WTC11 (cell line): ENCODE measurements at places on chromosomes 7 and 10.

- H3K27ac ChIP-seq: no peak overlapping the region
- H3K27me3 ChIP-seq: no peaks in the 10 kb centered on the region
- no peak for DNase-seq
- H3K4me1 ChIP-seq: no peaks in the 10 kb centered on the region
- H3K36me3 ChIP-seq: no peaks in the 10 kb centered on the region
These were observed 35.8 kb downstream of the JAKMIP3 start for GRCh38 chr10:132101529-132101928.

- no peaks in the 10 kb centered on the region for H3K27me3 ChIP-seq
- peak overlapping the region; percentile 75; the same call in 1 of the 2 replicates for H3K27ac ChIP-seq
- DNase-seq: no peak
- H3K36me3 ChIP-seq: peaks cover 34% of the 10 kb centered on the region
- H3K4me3 ChIP-seq: no peak overlapping the region
These were observed 17.4 kb downstream of the ESYT2 start for GRCh38 chr7:158811894-158812293.

GRCh38 chr7:155764438-155764793, 47.8 kb downstream of the SHH start:
- peak overlapping the region; percentile 33; the same call in 1 of the 2 replicates for H3K27ac ChIP-seq
- no peaks in the 10 kb centered on the region for H3K27me3 ChIP-seq
- no peak overlapping the region for H3K4me3 ChIP-seq
- H3K4me1 ChIP-seq: peaks cover 30% of the 10 kb centered on the region
- no peak for DNase-seq

DNA sequence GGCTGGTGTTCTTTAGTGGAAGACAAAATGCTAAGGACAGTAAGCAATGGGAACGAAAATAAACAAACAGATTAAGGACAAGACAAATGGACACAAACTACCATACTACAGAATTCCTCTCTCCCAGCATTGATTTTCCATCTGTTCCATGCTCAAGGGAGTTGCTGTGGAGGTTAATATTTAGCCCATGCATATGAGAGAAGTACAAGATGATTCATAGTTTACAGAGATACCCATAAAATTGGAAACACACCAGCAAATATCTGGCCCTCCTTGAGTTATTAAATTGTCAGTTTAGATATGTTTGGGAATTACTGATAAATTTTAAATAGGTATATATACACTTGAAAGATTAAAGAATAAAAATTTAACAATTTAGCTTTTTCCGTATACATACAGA, 69.8 kb downstream of the GLI3 start:
- DNase-seq: no peak
- no peak overlapping the region for H3K4me3 ChIP-seq
- peaks cover 2% of the 10 kb centered on the region; the same call in 1 of the 2 replicates for H3K36me3 ChIP-seq
- H3K27ac ChIP-seq: no peak overlapping the region
- H3K4me1 ChIP-seq: peaks cover 12% of the 10 kb centered on the region
- no peaks in the 10 kb centered on the region for H3K27me3 ChIP-seq

GRCh38 chr7:46844486-46844885, 737.4 kb downstream of the TNS3 start:
- no peak for DNase-seq
- H3K36me3 ChIP-seq: no peaks in the 10 kb centered on the region
- no peak overlapping the region for H3K4me3 ChIP-seq
- H3K4me1 ChIP-seq: no peaks in the 10 kb centered on the region
- no peak overlapping the region for H3K27ac ChIP-seq

DNA sequence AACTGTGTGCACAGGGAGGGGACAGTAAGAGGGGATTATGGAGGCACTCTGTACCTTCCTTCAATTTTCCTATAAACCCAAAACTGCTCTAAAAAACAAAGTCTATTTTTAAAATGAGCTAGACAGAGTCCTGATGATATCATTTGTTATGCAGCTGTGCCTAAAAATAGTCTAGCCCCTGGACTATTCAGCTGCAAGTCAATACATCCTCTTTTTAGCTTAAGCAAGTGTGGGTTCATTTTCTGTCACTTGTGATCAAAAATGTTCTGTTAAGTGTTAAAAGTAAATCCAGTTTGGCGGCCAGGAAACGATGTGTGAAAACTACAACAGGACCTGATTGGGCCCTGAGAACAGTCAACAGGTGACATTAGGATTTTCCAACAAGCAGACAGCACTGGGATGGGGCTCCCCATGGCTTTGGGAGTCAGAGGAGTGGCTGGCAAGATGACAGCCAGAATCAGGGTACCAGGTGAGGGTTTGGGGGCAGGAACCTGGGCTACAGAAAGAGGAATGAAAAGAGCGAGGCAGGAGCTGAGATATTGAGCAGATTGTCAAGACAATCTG, 33.9 kb downstream of the FAM107B start:
- H3K36me3 ChIP-seq: no peaks in the 10 kb centered on the region
- no peak overlapping the region for H3K4me3 ChIP-seq
- H3K27me3 ChIP-seq: no peaks in the 10 kb centered on the region; the same call in 1 of the 2 replicates

GRCh38 chr7:137656850-137657232, 189.9 kb downstream of the DGKI start:
- H3K4me3 ChIP-seq: no peak overlapping the region
- no peak for DNase-seq
- H3K36me3 ChIP-seq: no peaks in the 10 kb centered on the region
- no peaks in the 10 kb centered on the region for H3K27me3 ChIP-seq
- no peak overlapping the region for H3K27ac ChIP-seq

DNA sequence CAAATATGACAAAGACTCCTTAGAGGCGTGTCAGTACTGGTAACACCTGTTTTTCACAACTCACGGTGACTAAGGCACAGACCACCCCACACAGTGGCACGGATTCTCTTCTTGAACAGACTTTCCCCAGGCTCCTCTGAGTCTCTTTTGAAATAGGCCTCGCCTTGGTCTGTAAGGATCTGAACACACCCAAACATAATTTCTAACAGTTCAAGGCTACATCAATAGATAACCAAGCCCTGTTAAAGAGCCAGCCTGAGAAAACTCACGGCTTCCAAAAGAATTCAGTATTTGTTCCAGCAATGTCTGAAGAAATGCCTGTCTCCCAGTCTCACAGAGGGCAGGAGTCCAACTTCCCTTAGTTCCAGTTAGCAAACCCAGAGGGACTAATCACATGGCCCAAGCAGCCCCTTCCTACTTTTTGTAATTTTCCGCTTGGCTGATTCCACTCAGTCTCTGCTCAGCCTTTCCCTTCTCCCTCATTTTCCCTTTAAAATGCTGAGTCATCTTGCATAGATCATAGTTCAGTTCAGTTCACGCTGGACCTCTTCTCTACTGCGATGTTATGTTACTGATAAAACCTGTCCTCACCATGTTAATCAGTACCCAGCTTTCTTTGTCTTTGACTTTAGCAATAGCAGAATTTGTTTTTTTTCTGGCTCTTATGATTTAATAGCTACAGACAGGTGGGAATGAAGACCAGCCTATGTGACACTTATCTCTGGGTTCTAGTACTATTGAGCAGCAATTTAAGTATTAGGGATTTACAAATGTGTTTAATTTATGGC, 22.6 kb upstream of the AKR1C3 start:
- H3K27me3 ChIP-seq: peaks cover 8% of the 10 kb centered on the region
- H3K4me1 ChIP-seq: peaks cover 25% of the 10 kb centered on the region
- 0 out of 2 replicates have a peak overlapping the region, but pooled peaks have one; percentile 12 for H3K27ac ChIP-seq

- no peaks in the 10 kb centered on the region for H3K4me1 ChIP-seq
- peaks cover 2% of the 10 kb centered on the region; the same call in 1 of the 2 replicates for H3K27me3 ChIP-seq
- DNase-seq: no peak
- no peak overlapping the region for H3K4me3 ChIP-seq
These were observed 23.8 kb upstream of the TPST1 start for GRCh38 chr7:66181329-66181728.

- no peak overlapping the region for H3K4me3 ChIP-seq
- DNase-seq: no peak
- H3K4me1 ChIP-seq: peaks cover 52% of the 10 kb centered on the region
- no peaks in the 10 kb centered on the region for H3K27me3 ChIP-seq
These were observed 720 bp downstream of the SNCG start for GRCh38 chr10:86958901-86959736.

GRCh38 chr7:158375034-158375433, 212.6 kb downstream of the PTPRN2 start:
- H3K4me1 ChIP-seq: no peaks in the 10 kb centered on the region
- DNase-seq: no peak
- H3K27ac ChIP-seq: no peak overlapping the region

DNA sequence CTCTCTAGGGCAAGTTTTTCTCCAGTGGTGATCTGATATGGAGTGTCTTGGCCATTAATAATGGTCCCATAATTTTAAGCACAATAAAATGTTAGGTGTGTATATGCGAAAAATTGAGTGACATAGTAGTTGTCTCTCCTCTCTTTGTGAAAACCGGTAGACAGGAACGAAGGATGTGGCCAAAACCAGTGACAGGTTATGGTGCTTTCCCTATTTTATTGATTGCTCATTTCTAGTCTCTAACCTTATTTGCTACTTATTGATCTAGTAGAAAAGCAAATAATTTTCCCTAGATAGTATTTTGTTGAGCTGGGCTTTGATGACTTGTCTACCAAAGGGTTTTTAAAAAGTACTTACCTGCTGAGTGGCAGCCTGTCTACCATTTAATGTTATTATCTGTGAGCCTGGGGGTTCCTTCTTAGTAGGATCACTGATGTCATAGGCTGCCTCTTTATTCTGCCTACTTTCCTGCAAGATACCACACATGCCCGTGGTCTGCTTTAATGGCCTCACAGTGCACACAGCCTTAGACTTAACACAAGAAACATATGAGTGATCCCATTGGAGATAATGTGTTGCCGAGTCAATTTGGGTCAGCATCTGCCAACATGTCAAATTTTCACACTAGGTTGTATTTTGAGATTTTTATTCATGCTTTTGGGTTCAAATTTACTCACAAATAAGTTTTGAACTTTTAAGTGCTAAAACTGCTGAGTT, 100.0 kb downstream of the AUTS2 start:
- peaks cover 2% of the 10 kb centered on the region; the same call in 1 of the 2 replicates for H3K27me3 ChIP-seq
- H3K27ac ChIP-seq: no peak overlapping the region
- no peak overlapping the region for H3K4me3 ChIP-seq

- DNase-seq: no peak
- no peaks in the 10 kb centered on the region for H3K27me3 ChIP-seq
- H3K27ac ChIP-seq: no peak overlapping the region
- H3K4me3 ChIP-seq: no peak overlapping the region
- H3K36me3 ChIP-seq: no peaks in the 10 kb centered on the region
These were observed 396.4 kb downstream of the SDK1 start for GRCh38 chr7:3697472-3697871.

GRCh38 chr10:21069929-21070700, 173.0 kb upstream of the NEBL start:
- H3K36me3 ChIP-seq: no peaks in the 10 kb centered on the region
- peaks cover 15% of the 10 kb centered on the region for H3K4me1 ChIP-seq
- H3K27ac ChIP-seq: no peak overlapping the region
- no peak for DNase-seq
- H3K27me3 ChIP-seq: no peaks in the 10 kb centered on the region; the same call in 1 of the 2 replicates

DNA sequence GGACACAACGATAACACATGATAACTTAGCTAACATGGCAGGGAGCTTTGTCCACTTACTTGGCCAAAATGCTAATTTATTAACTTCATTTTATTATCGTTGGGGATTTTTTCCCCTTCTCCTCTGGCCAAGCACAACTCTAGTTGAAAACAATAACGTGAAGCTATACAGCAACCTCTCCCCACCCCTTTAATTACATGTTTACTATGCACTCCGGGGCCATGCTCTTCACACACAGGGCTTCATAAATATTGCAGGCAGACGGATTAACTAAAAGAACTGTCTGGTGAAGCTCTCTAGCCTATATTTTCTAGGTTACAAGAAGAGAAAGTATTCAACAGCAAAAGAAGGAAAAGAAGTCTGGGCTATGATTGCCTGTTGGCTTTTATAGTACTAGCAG, 51.7 kb downstream of the XRCC2 start:
- H3K27me3 ChIP-seq: no peaks in the 10 kb centered on the region
- DNase-seq: no peak
- H3K4me1 ChIP-seq: no peaks in the 10 kb centered on the region

DNA sequence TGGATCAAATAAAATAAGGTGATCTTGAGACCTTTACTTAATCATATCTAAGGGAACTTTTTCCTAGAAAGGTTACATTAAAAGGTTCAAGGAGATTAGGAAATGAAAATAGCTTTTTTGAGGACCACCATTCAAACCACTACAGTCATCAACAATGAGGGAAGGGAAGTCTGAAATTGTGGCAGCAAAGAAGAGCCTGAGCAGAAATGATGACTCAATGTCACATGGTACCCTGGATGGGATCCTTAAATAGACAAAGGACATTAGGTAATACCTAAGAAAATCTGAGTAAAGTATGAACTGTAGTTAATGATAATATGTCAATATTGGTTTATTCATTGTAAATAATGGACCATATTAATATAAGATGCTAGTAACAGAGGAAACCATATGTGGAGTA, 236.0 kb downstream of the SEMA3D start:
- H3K27me3 ChIP-seq: no peaks in the 10 kb centered on the region
- H3K4me1 ChIP-seq: peaks cover 14% of the 10 kb centered on the region
- H3K27ac ChIP-seq: no peak overlapping the region
- no peak for DNase-seq
- H3K36me3 ChIP-seq: no peaks in the 10 kb centered on the region
- H3K4me3 ChIP-seq: no peak overlapping the region

GRCh38 chr10:98170249-98171117, 36.0 kb downstream of the R3HCC1L start:
- no peaks in the 10 kb centered on the region for H3K27me3 ChIP-seq
- H3K4me1 ChIP-seq: peaks cover 75% of the 10 kb centered on the region
- DNase-seq: peak; percentile 71

- H3K27ac ChIP-seq: peak overlapping the region; percentile 31; the same call in 1 of the 2 replicates
- peaks cover 59% of the 10 kb centered on the region for H3K4me1 ChIP-seq
- H3K27me3 ChIP-seq: peaks cover 9% of the 10 kb centered on the region; the same call in 1 of the 2 replicates
- no peak overlapping the region for H3K4me3 ChIP-seq
- peaks cover 55% of the 10 kb centered on the region for H3K36me3 ChIP-seq
These were observed 5.2 kb downstream of the DUSP5 start for GRCh38 chr10:110502851-110503301.

- no peak overlapping the region for H3K27ac ChIP-seq
- DNase-seq: no peak
- H3K4me1 ChIP-seq: no peaks in the 10 kb centered on the region
- no peaks in the 10 kb centered on the region for H3K27me3 ChIP-seq
- H3K4me3 ChIP-seq: no peak overlapping the region
- peaks cover 11% of the 10 kb centered on the region for H3K36me3 ChIP-seq
These were observed 817.6 kb downstream of the TNS3 start for GRCh38 chr7:46764100-46764936.

- no peak overlapping the region for H3K27ac ChIP-seq
- H3K27me3 ChIP-seq: no peaks in the 10 kb centered on the region
- no peak overlapping the region for H3K4me3 ChIP-seq
- H3K36me3 ChIP-seq: peaks cover 5% of the 10 kb centered on the region; the same call in 1 of the 2 replicates
- H3K4me1 ChIP-seq: peaks cover 28% of the 10 kb centered on the region
These were observed 44.3 kb downstream of the MACC1 start for GRCh38 chr7:20172736-20173334.

DNA sequence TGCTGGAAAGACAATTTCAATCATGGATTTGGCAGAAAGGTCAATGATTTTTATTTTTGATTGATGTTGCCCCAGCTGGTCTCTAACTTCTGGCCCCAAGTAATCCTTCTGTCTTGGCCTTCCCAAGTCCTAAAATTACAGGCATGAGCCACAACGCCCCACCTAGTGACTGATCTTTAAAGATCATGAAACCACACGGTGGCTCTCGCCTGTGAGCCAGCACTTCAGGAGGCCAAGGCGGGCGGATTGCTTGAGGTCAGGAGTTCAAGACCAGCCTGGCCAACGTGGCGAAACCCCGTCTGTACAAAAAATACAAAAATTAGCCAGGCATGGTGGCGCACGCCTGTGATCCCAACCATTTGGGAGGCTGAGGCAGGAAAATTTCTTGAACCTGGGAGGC, 12.6 kb upstream of the C10orf95 start:
- peaks cover 2% of the 10 kb centered on the region; the same call in 1 of the 2 replicates for H3K27me3 ChIP-seq
- peaks cover 2% of the 10 kb centered on the region; the same call in 1 of the 2 replicates for H3K36me3 ChIP-seq
- H3K27ac ChIP-seq: no peak overlapping the region
- DNase-seq: no peak
